Amniotic stem cell (primary cell): ENCODE measurements at places on chromosomes 13 and 19.

GRCh38 chr13:88376760-88377388, 705.7 kb downstream of the SLITRK5 start:
- DNase-seq: no peak

DNA sequence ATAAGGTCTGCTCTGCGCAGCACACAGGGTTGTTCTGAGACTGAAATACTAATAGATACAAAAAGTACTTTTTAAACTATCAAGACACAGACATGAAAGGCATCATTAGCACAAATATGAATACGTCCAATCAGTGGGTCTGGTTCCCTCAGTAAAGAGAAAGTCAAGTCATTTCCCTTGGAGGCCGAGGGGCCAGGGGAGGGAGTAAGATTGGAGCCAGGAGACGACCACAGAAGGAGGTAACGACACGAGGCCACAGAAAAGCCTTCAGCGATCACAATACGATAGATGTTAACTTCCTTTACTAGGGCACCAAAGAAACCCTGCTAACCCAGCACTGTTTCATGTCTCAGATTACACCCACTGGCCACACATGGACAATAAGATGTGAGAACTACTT, 5.3 kb downstream of the CARS2 start:
- DNase-seq: no peak

DNA sequence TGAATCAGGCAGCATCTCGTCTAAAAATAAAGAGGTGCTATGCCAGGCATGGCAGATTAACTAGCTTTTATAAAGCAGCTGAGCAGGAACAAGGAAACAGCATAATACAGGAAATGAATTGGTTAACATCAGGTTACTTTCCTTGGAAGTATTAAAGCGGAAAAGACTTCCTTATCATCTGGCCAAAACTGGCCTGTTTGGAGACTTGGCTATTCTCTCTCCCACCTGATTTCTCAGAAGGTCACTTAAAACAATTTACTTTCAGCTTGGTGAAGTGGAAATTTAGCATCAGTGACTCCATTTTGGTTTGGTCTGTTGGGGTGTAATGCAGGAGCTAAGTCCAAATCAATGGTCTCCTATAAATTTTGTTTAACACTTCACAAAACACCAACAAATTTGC, 191.6 kb downstream of the NUFIP1 start:
- DNase-seq: no peak

DNA sequence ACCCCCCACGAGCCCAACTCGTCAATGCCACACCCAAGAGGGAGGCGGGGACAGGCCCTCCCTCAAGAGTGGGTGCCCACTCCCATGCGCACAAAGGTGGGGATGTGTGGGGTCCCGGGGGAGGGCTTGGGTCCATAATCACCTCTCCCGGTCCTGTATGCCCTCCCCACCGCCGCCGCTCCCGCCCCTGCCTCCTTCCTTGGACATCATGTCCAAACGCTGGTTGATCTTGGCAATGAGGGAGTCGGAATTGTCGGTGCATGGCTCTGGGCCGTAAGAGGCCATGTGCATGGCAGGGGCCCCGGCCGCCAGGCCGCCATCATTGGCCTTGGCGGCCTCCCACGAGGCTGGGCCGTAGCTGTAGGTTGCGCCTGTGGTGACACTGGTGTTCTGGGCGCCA, 5.9 kb downstream of the AKAP8 start:
- DNase-seq: no peak

- DNase-seq: no peak
Observed at GRCh38 chr19:19630426-19630825, 2.4 kb upstream of the LPAR2 start.

GRCh38 chr19:17125062-17125727, 49.6 kb downstream of the MYO9B start:
- no peak for DNase-seq

- no peak for DNase-seq
Observed at GRCh38 chr13:33639626-33640080, 178.3 kb upstream of the RFC3 start.

GRCh38 chr13:33520468-33520839, 234.9 kb upstream of the STARD13 start:
- no peak for DNase-seq

DNA sequence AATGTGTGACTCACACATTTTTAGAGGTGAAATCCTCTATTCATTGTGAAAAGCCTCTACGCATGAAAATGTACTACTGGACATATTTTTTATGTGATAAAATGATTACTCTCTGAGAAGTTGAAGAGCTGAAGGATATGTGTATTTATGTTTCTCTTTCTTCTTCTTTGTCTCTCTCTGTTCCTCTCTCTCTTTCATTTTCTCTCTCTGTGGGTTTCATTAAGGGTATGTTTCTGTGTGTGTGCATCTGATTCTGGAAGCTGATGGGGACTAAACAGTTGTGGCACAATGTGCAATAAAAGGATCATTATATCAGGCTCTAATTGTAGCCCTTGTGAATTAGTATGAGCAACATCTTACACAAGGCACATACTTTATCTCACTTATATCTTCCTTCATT, 867.7 kb downstream of the PCDH9 start:
- no peak for DNase-seq

DNA sequence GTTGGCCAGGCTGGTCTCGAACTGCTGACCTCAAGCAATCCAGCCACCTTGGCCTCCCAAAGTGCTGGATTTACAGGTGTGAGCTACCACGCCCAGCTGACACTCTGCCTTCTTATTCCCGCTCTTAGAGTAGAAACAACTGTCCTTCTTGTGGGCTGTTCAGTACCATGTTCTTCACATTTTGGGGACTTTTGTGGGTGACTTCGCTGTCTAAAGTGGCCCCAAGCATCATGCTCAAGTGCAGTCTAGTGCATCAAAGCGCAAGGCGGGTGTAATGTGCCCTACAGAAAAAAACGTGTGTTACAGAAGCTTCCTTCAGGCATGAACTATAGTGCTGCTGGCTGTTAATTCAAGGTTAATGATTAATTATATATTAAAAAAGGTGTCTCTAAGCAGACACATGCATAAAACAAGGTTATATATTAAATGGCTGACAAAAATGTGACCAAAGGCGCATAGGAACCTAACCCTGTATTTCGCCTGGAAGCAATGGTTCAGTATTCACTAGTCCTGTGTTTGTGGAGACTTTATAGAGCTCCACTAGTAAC, 38.3 kb downstream of the ABCC4 start:
- DNase-seq: no peak
